Activated naive CD4-positive, alpha-beta T cell treated with anti-CD3 and anti-CD28 coated beads for 36 hours (primary cell): ENCODE measurements at places on chromosomes 13 and 19.

GRCh38 chr13:49502954-49503353, 7.2 kb downstream of the PHF11 start:
- DNase-seq, result no peak

DNA sequence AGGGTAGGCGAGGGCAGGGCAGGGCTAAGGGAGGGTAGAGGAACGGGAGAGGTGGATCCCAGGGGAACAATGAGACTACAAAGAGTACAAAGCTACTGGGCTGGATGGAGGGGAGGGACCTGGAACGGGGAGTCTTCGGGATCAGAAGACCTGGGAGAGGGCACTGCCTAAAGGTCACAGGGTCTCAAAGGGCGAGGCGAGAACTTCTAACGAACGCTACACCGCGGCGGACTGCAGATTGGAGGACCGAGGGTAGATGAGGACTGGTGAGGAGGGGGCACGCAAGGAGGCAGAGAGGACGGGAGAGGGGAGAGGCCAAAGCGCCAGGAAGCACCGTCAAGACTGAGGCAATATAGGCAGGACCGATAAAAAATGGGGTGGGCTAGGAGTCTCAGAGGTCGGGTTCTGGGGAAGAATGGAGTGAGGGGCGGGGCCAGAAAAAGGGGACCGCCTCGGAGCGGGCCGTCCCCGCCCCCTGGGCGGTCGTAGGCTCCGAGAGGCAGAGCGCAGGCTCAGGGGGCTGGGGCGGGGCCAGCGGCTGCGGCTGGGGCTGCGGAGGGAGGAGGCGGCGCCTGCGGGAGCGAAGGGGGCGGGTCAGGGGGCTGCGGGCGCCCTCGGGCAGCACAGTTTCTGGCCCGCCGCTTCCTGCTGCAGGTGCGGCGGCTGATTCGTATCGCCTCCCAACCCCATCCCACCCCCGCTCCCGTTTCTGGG, 1.3 kb upstream of the KCNC3 start:
- peak; percentile 87 for DNase-seq

DNA sequence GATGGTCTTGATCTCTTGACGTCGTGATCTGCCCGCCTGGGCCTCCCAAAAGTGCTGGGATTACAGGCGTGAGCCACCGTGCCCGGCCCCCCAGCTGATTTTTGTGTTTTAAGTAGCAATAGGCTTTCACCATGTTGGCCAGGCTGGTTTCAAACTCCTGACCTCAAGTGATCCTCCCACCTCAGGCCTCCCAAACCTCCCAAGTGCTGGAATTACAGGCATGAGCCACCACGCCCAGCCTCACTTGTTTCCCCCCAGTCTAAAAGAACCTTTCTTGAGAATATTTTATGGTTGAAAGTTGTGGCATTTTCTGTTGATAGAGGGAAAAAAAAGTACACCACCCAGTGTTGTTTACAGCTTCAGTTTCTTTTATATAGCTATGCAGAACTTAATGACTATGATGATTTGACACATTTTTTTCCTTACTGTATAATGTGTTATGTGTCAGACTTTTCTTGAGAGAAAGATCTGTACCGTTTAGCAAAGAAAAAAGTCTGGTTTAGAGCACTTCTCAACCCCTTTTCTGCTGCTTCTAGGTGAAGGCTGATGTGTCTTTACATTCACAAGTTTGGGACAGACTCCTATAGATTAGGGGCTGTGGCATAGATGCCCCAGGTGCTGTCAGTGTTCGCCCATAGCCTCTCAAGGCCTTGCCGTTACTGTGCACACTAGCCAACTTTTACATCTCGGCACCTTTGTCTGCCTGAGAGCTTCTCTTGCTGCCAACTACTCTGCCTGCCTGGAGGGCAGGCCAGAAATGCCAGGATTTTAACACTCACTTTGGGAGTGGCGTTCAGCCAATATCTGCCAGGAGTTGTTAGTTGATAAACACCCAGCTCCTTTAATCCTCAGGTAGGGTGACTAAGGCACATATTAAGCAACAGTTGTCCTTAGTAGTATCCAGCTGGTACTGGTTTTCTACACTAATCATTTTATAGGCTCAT, 33.0 kb downstream of the KCTD4 start:
- no peak for DNase-seq

- DNase-seq, result no peak
Observed at GRCh38 chr13:114145256-114145655, 12.8 kb upstream of the RASA3 start.

GRCh38 chr19:24166055-24166454, 79.1 kb downstream of the ZNF254 start:
- no peak for DNase-seq

- no peak for DNase-seq
Observed at GRCh38 chr13:100179276-100179675, 90.4 kb downstream of the PCCA start.

DNA sequence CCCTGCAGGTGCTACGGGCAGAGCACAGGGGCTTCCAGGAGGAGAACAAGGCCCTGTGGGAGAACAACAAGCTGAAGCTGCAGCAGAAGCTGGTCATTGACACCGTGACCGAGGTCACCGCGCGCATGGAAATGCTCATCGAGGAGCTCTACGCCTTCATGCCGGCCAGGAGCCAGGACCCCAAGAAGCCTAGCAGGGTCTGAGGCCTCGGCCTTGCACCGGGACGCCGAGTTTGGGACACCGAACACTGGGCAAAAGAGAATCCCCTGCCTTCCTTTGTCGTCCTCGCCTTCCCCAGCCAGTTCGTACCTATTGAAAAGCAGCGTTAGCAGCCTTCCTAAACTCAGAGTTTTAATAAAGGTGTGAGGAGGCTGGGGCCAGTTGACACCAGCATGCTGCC, 12.1 kb downstream of the CBY2 start:
- no peak for DNase-seq

DNA sequence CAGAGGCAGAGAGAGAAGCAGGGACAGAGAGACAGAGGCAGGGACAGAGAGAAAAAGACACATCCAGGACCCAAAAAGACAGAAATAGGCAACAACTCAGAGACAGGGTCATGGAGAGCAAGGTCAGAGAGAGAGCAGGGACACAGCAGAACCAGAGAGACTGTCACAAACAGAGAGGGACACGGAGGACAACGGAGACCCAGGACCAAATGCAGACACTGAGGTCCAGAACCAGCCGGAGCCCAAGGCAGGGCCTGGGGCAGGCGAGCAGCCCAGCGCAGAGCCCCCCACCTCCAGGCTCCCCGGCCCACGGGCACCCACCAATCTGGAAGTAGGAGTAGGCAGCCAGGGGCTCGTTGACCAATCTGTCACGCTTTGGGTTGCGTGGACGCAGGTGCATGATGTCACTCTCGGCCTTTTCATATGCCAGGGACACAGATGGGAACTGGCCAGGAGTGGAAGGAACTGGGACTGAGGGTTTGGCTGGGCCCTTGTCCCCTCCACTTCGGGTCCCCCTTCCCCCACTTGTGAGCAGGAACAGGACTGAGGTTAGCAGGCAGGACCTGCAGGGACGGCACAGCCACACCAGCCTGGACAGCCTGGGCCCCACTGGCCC, 8.1 kb downstream of the TMEM147 start:
- no peak for DNase-seq

- DNase-seq, result no peak
Observed at GRCh38 chr19:49065905-49066512, 1.4 kb upstream of the NTF4 start.

DNA sequence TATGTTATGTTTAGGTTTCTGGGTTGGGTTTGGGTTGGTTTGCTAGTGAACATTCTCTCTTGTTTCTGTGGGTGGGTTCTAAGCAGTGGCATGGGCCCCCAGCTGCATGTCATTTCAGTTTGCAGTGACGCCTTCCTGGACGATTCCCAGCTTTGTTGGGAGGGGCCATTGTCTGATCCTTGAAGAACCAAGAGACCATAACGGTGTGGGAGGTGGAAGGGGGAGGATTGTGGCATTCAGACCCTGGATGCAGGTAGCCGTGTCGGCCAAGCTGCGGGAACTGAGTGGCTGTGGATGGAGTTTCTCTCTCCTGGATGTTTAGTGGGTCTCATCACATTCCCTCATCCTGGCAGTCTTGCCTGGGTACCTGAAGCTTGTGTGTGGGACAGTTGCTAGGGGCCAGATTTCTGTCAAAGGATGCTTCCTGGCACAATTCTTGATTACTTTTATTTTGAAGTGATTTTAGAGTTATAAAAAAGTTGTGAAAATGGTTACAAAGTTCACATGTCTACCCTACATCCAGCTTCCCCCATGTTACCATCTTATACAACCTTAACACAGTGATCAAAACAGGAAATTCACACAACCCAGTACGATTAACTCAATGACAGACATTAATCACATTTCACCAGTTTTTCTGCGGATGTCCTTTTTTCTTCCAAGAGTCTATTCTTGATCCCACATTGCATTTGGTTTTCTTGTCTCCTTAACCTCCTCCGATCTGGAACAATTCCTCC, 123.8 kb downstream of the SIPA1L3 start:
- DNase-seq, result no peak

- DNase-seq, result peak; percentile 83
Observed at GRCh38 chr13:114049026-114049425, 75.2 kb upstream of the C13orf46 start.

DNA sequence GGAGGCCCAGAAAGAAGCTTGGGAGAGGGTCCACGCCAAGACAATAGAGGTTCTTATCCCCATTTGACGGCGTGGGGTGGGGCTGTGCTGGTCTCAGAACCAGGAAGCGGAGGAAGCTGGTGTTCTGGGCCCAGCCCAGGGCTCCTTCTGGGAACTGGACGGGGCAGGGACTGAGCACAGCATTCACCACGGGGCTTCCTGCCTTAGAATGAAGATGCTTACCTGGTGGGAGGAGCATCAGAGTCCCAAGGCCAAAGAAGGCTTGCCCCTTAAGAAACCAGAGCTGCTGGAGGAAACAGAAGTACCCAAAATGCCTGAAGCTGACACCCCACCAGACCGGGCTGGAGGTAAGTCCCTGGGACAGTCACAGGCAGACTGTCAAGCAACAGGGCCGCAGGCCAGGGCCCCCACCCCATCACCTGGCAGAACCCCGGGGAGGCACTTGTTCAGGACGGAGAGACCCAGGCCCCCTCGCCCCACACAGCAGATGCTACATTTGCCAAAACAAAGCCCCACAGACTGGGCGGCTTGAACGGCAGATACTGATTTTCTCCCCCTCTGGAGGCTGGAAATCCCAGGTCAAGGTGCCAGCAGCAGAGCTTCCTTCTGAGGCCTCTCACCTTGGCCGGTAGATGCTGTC, 17.8 kb upstream of the IGLON5 start:
- no peak for DNase-seq

DNA sequence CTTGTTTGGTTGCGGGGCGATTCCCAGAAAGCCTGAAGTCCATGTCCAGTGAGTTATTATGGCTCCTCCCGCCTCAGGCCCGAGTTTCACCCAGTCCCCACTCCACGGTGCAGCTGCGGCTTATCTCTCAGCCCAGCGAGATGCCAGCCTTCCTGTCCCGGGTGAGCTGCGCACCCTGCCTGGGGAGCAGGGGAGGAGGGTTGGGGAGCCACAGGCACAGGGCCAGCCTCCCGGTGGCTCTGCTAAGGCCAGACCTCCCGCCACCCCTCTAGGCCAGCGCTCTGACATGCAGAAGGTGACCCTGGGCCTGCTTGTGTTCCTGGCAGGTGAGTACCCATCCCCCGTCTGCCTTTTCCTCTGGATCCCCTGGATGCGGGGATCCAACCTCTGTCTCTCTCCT, 3.5 kb downstream of the FXYD3 start:
- DNase-seq, result no peak

GRCh38 chr19:19475849-19476828, 39.2 kb downstream of the TSSK6 start:
- DNase-seq, result no peak

- no peak for DNase-seq
Observed at GRCh38 chr13:97385146-97385545, 48.8 kb upstream of the RAP2A start.

DNA sequence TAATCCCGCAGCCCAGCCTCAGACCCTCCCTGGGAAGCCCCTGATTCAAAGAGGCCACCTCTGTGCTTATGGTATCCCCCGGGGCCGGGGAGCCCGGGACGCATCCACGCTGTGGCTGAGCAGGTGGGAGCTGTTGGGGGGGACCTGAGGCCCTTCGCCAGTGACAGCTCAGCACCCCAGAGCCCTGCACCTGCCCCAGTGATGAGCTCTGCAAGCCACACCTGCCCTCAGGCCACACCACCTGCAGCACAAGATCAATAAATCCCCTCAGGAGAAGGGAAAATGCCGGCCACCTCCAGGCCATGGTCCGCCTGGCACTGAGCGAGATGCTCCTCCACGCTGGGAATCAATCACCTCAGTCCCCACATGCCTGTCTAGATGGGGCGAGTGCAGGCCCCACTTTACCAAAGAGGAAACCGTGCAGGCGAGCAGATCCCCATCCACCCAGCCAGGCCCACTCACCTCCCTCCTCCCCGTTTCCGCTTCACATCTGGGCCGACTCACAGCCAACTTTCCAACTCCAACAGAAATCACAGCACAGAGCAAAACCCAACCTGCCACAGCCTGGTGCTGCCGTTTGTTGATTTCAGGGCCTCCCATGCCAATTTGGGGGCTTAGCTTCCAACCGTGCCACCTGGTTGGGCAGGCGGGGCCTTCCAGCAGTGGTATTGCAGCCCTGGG, 12.8 kb downstream of the MOB3A start:
- peak; percentile 86 for DNase-seq

GRCh38 chr13:94825507-94825906, 113.2 kb upstream of the SOX21 start:
- no peak for DNase-seq

DNA sequence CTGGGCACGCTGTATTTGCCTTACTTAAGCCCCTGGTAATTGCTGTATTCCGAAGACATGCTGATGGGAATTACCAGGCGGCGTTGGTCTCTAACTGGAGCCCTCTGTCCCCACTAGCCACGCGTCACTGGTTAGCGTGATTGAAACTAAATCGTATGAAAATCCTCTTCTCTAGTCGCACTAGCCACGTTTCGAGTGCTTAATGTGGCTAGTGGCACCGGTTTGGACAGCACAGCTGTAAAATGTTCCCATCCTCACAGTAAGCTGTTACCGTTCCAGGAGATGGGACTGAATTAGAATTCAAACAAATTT, 676 bp downstream of the BRCA2 start:
- no peak for DNase-seq

GRCh38 chr19:55855160-55855559, 18.8 kb downstream of the NLRP4 start:
- DNase-seq, result no peak

GRCh38 chr13:26831336-26831908, 70.8 kb upstream of the GPR12 start:
- DNase-seq, result no peak
